ENCODE measurements at places on chromosomes 7 and 10.

GRCh38 chr10:27723436-27723835 lies 22.2 kb downstream of the MKX start:
- no peak for DNase-seq

DNA sequence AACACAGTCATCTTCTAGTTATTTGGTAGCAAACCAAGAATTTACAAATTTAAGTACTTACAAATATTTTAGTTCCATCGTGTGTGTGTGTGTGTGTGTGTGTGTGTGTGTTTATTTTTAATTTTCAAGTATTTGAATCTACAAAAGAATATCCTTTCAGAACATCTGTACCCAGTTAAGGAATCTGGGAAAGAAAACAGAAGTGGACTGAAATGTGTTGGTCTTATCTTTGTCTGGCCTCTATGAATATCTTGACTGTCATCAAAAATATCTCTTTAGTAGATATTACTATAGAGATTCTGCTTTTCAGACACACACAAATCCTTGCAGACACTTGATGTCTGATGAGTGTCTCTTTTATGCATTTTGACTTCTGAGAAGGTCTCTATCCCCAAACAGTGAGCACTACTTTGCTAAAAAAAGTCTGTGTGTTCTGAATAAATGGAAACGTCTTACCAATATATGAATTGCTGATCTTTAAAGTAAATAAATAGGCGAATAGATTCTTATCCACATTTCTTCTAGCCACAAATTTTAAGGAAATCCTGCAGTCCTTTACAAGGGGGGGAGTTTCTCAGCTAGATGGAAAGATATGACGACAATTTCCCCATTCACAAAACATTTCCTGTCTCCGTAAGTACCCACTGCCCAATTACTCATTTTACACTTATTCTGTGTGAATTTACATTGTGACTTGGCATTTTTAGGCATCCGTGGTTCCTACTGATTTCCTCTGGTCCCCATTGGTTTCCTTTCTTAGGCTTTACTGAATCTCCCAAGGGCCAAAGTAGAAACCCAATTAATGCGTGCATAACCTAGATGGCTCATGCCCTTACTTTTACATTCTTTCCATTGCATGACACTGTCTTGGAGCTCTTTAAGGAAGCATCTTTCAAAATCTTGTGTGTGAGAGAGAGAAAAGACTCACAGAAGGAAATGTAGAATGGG lies 36.0 kb downstream of the NRCAM start:
- DNase-seq: no peak

GRCh38 chr7:88771417-88771816 lies 11.9 kb downstream of the ZNF804B start:
- no peak for DNase-seq

- DNase-seq: no peak
Observed at GRCh38 chr10:71213761-71214440, 1.5 kb downstream of the UNC5B start.

GRCh38 chr7:75019800-75020199 lies 53.8 kb downstream of the RCC1L start:
- DNase-seq: no peak

DNA sequence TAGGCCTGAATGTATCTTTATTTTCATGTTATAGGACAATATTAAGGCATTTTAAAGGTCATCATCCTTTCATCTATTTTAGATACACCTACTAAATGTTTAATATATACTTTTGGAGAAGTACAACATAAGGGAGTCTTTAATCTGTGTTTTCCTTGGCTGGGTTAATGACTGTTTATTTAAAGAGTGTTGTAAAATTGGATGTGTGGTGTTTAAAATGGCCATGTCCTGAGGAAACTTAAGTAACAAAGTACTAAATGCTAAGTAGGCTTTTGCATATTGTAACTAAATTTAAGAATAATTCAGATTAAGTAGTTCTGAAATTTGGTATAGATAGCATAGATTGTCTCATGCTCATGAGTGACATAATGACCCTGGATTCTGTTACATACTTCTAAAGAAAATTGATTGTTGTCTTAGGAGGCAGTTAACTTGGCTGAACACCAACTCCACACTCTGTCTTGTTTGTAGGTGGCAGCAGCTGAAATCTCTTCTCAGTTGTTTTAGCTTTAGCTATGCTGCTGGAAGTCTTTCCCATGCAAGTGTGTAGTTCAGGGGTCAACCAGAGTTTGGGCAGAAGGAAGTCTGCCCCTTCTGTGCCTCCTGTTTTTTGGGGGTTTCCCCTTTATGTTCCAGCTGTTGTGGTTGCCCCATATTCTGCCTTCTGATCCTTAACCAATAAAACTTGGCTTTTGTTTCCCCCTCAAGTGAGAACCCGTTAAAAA lies 29.2 kb downstream of the DLD start:
- DNase-seq: no peak

- no peak for DNase-seq
Observed at GRCh38 chr7:127995156-127995880, 35.9 kb downstream of the LRRC4 start.

GRCh38 chr7:134440067-134440466 lies 18.8 kb downstream of the AKR1B1 start:
- DNase-seq: no peak

- DNase-seq: no peak
Observed at GRCh38 chr7:28748933-28749584, 209.1 kb downstream of the TRIL start.

DNA sequence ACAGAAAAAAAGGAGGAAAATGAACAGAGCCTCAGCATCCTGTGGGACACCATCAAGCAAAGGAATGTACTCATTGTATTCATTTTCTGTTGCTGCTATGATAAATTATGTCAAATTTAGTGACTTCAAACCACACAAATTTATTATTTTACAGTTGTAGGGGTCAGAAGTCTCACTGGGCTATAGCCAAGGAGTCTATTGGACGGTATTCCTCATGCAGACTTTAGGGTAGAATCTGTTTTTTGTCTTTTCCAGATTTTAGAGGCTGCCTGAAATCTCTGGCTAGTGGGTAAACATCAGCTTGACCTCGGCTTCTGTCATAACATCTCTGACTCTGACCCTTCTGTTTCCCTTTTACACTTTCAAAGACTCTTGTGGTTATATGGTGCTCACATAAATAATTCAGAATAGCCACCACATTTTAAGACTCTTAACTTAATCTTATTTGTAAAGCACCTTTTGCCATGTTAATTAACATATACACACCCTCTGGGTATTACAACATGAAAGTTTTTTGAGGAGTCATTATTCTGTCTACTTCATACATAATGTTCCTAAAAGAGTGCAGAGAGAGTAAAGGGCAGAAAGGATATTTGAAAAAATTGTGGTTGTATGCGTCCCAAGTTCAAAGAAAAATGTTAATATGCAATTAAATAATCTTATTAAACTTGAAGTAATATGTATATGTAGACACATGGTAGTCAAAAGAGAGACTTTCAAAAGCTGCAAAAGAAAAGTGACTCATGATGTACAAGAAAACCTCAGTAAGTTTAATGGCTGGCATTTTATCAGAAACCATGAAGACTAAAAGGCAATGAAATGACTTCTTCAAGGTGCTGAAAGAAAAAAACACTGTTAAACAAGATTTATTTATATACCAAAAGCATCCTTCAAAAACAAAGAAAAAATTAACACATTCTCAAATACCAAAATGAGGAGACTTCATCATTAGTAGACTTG lies 70.8 kb upstream of the MEOX2 start:
- DNase-seq: no peak

All from stimulated activated CD4-positive, alpha-beta T cell treated with anti-CD3 and anti-CD28 coated beads, Interleukin-4, amount 100 ng/mL, for 1 hour (primary cell).